Right cardiac atrium (tissue), 5 donors: ENCODE measurements at places on chromosomes 6 and 20. TPM values are rescaled to one million over a fixed set of nuclear protein-coding genes. Genes with fewer than 3 reads are reported as not detected.

DNA sequence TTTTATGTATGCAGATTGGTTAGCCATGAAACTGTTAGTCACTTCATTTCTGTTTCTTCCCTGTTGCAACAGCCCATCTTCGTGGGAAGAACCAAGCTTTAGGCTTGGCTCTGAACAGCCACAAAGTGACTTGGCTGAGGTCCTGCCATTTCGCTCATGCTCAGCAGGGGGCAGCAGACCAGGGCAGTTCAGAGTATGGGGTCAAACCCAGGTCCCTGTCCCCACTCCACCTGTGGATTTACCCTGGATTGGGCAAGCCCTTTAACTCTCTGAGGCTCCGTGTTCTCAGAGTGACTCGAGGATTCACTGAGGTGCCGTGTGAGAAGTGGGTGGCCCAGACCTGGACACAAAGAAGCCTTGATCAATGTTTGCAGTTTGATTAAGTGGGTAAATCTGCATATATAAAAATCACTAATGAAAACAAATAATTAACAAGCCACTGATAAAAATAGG is 19.8 kb upstream of the MAP1LC3A start:
- peak; percentile 80 for DNase-seq

- no peak for DNase-seq
Observed at GRCh38 chr6:112234601-112235000, 19.8 kb downstream of the LAMA4 start.

DNA sequence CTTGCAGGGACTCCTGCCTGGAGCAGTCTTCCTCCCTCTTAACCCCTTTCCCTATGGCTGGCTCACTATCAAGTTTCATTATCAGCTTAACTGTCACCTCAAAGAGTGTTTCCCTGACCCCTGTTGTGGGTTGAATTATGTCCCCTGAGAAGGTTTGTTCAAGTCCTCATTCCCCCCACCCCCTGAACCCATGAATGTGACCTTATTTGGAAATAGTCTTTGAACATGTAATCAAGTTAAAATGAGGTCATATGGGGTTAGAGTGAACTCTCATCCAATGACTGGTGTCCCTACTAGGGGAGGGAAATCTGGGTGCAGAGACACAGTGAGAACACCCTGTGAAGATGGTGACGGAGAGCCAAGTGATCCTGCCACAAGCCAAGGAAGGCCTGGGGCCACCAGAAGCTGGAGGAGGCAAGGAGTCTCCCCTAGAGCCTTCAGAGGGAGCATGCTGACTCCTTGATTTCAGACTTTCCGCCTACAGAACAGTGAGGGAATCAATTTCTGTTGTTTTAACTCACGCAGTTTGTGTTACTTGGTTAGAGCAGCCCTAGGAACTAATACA is 165.2 kb upstream of the TOP1 start:
- no peak for DNase-seq

GRCh38 chr20:32484225-32484957 is 100.7 kb downstream of the NOL4L start:
- peak; percentile 82 for DNase-seq

VGLL2 gene
- 22.8 TPM for total RNA-seq

DNA sequence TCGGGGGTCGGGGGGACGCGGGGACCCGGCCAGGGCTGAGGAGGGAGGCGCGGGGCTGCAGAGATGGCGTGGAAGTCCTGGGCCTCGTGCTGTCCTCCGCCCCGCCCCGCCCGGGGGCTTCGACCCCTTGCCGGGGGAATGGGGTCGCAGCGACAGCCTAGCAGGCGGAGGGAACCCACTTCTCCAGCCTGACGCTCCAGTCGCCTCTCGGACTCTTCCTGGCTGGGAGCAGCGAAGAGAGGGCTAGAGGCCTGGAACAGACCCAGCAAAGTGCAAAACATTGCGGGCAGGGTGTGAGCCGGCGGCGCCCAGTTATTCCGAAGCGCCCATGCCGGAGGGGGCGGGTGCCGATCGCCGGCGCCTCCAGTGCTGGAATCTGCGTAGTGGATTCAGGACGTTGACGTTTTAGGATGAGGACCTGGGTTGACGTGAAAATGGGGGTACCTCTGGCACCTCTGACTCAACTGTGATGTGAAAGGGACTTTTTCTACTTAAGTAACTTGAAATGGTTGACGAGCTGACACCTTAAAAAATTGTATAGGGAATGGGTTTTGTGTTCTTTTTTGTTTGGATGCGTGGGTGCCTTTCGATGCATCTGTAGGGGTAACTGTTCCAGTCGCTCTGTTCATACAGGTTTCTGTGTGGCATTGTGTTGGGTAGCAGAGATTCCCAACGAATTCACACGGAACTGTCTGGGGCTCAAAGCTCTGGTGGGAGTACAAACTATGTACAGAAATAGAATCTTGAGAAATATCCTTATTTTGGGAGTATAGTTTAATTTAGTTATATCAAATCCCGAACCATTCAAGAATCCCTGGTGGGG is 1.4 kb downstream of the SLC35F1 start:
- peak; percentile 29 for DNase-seq

SGK2 gene
- not detected for total RNA-seq
